Muscle of leg (tissue), 16 donors: ENCODE measurements at places on chromosomes 13 and 19. TPM values are rescaled to one million over a fixed set of nuclear protein-coding genes. Genes with fewer than 3 reads are reported as not detected.

The NCCRP1 gene
- 0.04 TPM for total RNA-seq

The EFNA2 gene
- total RNA-seq: 1.1 TPM

The FFAR2 gene
- 0.22 TPM for total RNA-seq

The MAP4K1 gene
- 0.89 TPM for total RNA-seq

The NLRP9 gene
- total RNA-seq: not detected

The CARD8 gene
- 33.2 TPM for total RNA-seq

The HTR2A gene
- 0.18 TPM for total RNA-seq

The CAMSAP3 gene
- total RNA-seq: 0.04 TPM

The ABHD13 gene
- total RNA-seq: 7.9 TPM

The KLK2 gene
- not detected for total RNA-seq

The KIR2DL3 gene
- total RNA-seq: not detected

The GNA15 gene
- total RNA-seq: 2.0 TPM

The CBARP gene
- total RNA-seq: 0.84 TPM

The KLK11 gene
- not detected for total RNA-seq

The GFY gene
- not detected for total RNA-seq

The ACP7 gene
- total RNA-seq: 0.09 TPM

The AMER2 gene
- total RNA-seq: 0.04 TPM

The FXYD7 gene
- total RNA-seq: 0.71 TPM

The ADM5 gene
- 0.89 TPM for total RNA-seq

The CFAP97D2 gene
- total RNA-seq: not detected

The R3HDM4 gene
- 13.1 TPM for total RNA-seq

The ZNF780B gene
- 16.4 TPM for total RNA-seq

The SERP2 gene
- total RNA-seq: 5.7 TPM

The LGALS7 gene
- 0.22 TPM for total RNA-seq

The MATK gene
- 0.62 TPM for total RNA-seq

The ACER1 gene
- not detected for total RNA-seq

The BRME1 gene
- total RNA-seq: 2.1 TPM

The ANKRD27 gene
- total RNA-seq: 11.6 TPM

The RNF225 gene
- total RNA-seq: not detected

The NFILZ gene
- total RNA-seq: not detected

The BSPH1 gene
- not detected for total RNA-seq

The GAS6 gene
- total RNA-seq: 42.1 TPM

The TGFBR3L gene
- 0.31 TPM for total RNA-seq
